Natural killer cell (primary cell): ENCODE measurements at places on chromosomes 7 and 10.

GRCh38 chr10:78078539-78079330, 45.1 kb downstream of the RPS24 start:
- no peak for DNase-seq

DNA sequence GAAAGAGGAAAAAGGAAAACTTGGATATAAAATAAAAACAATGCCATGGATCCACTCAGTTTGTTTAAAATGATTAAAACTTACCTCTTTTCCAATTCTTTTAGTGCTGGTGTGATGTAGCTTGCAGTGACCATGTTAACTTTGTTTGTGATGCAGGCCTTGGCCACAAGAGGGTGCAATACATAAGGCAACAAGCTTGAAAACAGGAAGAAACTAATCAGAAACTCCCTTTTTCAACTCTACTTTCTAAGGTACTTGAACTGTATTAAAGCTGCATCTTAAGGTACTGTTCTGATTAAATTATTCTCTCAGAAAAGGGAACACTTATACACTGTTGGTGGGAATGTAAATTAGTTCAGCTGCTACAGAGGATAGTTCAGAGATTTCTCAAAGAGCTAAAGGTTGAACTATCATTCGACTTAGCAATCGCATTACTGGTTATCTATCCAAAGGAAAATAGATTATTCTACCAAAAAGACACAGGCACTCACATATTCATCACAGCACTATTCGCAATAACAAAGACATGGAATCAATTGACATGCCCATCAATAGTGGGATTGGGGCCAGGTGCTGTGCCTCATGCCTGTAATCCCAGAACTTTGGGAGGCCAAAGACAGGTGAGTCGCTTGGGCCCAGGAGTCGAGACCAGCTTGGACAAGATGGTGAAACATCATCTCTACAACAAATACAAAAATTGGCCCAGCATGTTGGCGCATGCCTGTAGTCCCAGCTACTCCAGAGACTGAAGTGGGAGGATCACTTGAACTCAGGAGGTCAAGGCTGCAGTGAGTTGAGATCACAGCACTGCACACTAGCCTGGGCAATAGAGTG, 50.9 kb downstream of the AASS start:
- peak; percentile 69 for DNase-seq

GRCh38 chr7:2272031-2272430, 30.0 kb downstream of the NUDT1 start:
- DNase-seq, result no peak

DNA sequence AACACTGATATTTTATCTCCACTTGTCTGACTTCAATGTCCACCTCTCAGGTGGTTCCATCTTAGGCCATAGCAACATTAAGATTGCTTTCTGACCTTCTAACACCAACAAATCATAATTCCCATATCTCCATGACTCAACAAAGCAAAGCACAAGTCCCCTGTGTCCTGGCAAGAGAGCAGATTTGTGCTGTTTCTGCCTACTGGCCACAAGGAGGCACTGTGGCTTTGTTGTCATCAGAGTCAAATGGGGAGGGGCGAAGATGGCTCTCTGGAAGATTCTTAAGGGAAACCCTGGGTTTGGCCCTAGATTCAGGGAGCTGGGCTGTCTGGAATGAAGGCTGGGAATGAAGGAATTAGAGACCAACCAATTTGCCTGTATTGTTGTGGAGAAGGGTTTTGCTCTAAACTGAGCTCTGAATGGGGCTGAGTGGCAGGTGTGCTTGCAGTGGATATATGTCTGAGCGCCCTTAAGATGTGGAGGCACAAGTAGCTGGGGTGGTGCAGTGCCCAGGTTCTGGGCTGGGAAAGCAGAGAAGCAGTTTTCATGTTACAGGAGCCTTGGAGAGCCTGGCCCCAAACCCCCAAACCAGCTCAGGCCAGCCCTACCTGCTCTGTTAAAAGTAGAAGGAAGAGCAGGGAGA, 154.8 kb upstream of the PRSS58 start:
- DNase-seq, result no peak
